ENCODE measurements at places on chromosomes 4 and X.
A peak's percentile ranks its signal among the peaks of the same experiment; 100 is the strongest.

DNA sequence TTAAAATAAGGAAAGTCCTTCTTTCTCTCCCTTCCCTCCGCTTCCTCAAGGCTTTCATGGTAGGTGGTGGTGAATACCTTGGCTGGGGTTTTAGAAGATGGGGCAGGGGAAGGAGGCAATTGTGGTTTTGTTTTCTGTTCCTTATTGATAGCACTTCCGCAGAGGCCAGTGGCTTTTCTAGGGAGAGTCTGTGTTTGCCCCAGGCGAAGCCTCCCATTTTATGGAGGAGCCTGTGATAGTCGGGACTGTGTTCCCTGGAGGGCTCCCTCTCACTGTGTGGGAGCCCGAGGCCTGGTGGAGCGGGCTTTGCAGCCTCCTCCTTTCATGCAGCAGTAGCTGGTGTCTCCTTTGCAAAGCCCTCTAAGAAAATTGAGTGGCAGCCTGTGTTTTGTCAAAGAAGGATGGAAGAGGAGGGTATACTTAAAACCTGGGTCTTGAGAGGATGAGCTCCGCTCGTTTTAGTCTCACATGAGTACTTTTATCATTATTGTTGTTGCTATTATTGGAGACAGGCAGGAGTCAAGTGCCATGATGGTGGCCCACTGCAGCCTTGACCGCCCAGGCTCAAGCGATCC, 29.8 kb upstream of the STOX2 start:
- no peak for DNase-seq

DNA sequence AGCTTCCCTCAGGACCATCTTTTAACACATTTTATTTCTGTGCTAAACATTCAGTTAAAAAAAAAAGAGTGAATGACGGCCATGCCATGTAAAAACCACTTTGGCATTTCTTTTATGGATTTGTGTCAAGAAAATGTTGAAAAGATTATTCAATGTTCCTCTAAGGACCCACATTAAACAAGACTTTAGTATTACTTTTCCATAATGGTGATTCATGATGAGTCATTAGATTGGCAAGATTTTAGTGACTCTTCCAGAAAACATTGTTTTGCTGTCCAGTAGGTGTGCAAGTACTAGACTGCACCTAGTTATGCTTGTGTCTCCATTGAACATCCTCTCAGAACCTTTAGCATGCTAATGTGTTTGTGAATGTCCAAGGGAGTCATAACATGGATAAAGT, 748.6 kb downstream of the STPG2 start:
- no peak for DNase-seq

GRCh38 chrX:107971636-107972035, 10.5 kb downstream of the TEX13B start:
- no peak for DNase-seq

- no peak for DNase-seq
Measured at GRCh38 chr4:48698029-48698971, 81.8 kb downstream of the FRYL start.

GRCh38 chr4:185566972-185567371, 31.7 kb upstream of the PDLIM3 start:
- DNase-seq, result no peak

DNA sequence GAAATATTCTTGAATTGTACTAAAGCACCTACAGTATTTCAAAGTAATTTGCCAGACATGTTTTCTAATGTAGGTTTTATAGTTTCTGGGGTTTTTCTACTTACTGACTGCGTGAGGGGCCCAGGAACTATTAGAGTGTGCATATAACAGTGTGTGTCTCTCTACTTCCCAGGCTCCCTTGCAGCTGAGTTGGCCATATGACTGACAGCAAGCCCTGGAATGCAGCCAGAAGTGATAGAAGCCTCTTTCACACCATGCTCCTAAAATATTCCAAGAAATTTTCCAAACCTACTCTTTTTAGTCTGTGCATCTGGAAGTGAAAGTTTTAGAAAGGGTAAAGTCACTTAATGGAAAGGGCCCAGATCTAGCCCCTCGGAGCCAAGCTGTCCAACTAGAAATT, 96.7 kb upstream of the SLC7A11 start:
- DNase-seq, result no peak

DNA sequence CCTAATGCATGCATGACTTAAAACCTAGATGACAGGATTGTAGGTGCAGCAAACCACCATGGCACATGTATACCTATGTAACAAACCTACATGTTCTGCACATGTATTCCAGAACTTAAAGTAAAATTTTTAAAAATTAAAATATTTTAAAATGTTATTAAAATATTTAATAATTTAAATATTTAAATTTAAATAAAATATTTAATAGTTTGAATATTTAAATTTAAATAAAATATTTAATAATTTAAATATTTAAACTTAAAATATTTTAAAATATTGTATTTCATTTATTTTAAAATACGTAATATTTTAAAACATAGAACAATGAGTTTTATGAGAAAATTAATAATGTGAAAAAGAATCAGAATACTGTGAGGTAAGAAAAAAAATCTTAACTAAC, 117.9 kb downstream of the SLC39A8 start:
- DNase-seq, result no peak

GRCh38 chr4:69787879-69788278, 27.5 kb upstream of the SULT1B1 start:
- DNase-seq, result no peak

DNA sequence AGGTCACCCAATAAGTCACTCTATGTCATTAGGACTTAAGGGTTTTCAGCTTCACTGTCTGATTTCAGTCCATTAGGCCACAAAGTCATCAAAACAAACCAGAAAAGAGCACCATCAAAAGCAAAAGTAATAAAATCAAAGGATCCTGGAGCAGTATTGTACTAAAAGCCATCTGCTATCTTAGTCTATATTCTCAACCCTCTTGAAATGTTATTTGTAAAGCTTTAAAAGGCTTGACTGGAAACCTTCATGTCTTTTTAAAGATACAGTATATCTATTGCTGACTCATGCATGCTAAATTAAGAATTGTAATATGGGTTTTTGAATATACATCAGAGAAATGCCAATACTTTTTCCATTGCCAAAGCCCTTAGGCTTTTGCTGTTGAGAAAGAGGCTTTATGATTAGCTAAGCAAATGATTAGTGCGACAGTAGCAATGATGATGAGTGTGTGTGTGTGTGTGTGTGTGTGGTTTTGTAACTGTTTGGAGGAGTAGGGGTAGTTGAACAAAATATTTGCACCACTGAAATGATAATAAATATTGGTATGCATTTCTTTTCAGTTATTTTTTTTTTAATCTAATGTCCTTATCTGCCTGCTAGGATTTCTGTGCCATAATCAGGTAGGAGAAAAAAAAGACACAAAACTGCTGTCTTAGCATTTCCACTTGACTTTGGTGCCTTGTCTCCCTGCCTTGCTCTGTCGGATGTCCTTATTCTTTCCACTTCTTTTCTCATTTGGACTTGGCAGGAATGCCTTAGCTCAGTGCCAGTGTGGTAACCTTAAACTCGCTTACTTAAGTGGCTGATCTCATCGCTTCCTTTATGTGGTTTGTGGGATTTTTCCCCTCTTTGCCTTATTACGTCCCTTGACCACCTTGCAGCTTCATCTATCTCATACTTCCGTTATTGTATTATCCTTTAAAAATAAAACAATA, 119.7 kb downstream of the PCDH7 start:
- no peak for DNase-seq

- DNase-seq, result no peak
Measured at GRCh38 chrX:21412883-21413282, 38.7 kb downstream of the CNKSR2 start.

GRCh38 chr4:113276464-113277170, 227.2 kb downstream of the ANK2 start:
- DNase-seq, result no peak

- DNase-seq, result no peak
Measured at GRCh38 chr4:125666635-125667034, 351.9 kb downstream of the FAT4 start.

DNA sequence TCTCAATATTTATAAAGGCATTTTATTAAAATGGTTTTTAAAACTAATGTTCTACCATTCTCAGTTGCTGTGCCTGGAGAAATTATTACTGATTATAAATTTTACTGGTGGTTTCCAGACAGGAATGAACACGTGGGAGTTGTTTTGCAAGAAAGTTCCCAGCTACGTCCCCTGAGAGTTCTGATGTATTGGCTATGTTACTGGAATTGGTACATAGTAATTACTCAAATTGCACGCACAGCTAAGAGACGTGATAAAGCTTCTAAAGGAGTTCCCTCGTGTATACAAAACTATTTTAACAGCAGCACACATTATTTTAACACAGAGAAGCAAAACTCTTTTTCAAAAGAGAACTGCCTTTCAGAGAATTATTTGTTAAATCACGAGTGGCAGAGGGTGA, 292.2 kb downstream of the NLGN4X start:
- DNase-seq, result no peak

- DNase-seq, result no peak
Measured at GRCh38 chrX:14491689-14492088, 37.6 kb upstream of the GLRA2 start.

DNA sequence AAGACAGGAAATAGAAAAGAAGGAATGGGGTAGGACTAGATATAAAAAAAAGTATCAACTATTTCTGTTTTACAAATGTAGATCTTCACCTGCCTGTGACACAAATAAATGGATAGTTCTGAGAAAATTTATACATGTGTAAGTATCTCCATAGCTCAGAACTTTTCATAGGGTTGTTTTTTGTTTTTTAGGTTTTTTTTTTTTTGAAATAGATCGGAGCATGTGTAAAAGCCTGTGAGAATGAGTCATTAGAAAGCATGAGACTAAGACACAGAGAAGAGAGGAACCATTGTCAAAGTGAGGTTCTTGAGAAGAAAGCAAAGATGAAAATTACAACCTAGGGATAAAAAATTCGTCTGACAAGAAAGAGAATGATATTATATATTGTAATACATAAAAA, 481.6 kb downstream of the PABPC4L start:
- DNase-seq, result no peak

DNA sequence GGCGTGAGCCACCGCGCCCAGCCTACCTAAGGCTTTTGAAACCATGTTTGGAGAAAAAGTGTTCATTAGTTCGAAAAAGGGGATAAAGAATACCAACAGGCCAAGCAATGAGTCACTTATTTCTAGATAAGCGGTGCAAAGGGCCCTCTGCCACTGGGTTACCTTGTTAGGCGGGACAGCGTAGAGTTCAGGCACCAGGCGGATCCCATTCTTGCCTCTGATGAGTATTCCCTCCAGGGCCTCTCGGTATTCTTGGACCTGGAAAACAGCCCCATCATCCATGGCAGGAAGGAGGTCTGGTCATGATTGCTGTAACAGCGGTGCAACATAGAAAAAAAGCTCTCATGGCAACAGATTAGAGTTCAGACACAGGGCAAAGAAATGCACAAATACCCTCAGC, 48.0 kb downstream of the PHKA2 start:
- DNase-seq, result no peak

- DNase-seq, result no peak
Measured at GRCh38 chr4:37224854-37225253, 19.7 kb upstream of the NWD2 start.

GRCh38 chrX:107775734-107776511, at the start of gene TSC22D3:
Gene TSC22D3 (minus strand): TSS chrX:107775787. CDS start chrX:107775419, 368 bp downstream.
- peak; percentile 18 for DNase-seq

- no peak for DNase-seq
Measured at GRCh38 chrX:141176586-141177451, at the start of gene LDOC1. Gene LDOC1 (minus strand): TSS chrX:141177129. CDS start chrX:141177021, 108 bp downstream.

- DNase-seq, result no peak
Measured at GRCh38 chr4:1329408-1330371, 17.3 kb upstream of the UVSSA start.

DNA sequence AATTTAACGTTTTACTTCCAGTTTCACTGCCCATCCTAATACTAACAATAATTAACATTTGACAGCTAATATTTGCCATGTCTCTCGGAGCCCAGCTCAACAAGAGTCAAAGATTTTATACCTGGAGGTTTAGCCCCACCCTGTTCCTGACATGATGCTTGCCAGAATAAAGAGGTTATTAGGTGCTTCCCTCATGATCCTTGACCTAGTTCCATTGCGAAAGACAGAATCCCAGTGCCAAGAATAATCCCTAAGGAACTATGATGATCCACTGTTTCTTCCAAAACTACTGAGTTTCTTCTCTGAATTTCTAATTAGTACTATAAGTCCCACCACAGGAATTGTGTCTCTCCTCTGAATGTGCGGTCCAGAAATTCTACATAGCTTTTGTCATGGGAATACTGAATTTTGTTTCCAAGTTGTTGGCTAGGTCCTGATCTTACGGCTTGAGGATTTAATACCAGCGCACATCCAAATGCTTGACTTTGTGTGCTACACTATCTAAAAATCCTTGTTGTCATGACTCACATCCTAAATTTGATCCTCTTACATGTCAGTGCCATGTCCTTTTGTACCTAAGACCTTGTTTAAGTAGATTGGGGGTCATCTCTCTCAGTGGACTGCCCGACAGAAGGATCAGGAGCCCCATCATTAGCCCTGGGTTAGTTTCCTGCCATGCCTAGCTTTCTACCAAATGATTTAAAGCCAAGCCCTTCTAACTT, 23.1 kb downstream of the ANTXR2 start:
- no peak for DNase-seq

DNA sequence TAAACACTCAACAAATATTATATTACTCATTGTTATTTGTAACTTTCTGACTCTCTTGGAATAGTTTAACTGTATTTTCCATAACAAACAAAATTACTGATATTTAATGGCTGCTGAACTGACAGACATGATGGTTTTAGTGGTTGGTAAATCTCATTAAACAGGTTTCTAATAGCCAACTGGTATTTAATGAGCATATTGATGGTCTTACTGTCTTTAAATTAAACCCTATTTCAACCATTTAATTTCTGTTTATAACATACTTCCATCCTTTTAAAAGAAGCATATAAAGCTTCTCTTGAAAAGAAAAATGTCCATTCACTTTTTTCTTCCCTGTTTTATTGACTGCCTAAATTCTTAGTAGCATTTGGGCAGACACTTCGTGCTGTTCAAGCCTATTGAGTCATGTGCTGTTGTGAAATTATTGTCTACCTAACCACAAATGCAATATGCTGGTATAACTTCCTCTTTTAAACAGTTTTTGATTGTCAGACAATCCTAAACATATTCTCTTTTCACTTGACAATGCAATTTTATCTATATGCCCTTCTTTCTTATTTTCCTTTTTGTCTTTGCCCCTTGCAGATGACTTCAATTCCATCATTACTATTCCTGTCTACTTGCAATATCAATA, 163.9 kb upstream of the SLC7A11 start:
- DNase-seq, result no peak

- DNase-seq, result no peak
Measured at GRCh38 chr4:8745826-8746225, 125.8 kb downstream of the HMX1 start.

DNA sequence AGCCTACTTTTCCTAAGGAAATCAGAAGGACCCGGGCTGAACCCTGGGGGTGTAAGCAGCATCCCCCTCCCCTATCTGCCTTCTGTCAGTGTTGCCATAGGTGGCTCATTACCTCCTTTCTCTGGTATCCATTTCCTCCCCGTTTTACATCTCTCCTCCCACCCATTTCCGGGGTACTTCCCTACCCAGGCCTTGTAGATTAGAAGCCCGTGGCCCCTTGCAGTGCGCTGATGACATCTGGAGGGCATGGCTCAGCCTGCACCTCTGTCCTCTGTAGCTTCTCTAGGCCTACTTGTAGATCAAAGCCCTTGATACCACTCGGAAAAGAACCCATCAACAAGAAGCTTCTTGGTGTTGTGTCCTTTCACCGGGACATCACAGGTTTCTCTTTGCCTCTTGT, 71.8 kb downstream of the NBDY start:
- no peak for DNase-seq

All from esophagus squamous epithelium (tissue), 5 donors.